ENCODE measurements at places on chromosomes 1 and 21.

- no peak for DNase-seq
These were observed 383.3 kb downstream of the PRDM2 start for GRCh38 chr1:14083277-14083676.

GRCh38 chr21:37383086-37383485 lies 16.5 kb downstream of the DYRK1A start:
- no peak for DNase-seq

DNA sequence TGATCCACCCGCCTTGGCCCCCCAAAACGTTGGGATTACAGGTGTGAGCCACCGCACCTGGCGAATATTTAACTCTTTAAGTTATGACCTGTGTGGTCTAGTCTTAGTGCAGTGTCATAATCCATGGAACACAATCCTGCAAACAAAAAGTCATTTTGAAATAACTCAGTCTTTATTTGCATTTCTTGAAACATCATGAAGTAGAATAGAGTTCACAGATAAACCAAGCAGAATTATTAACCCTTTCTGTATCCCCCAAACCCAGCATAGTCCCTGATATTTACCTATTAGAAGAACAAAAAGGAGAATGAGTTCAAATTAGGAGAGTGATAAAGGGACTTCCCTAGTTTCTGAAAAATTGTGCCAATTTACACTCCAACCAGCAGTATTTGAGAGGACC lies 19.9 kb downstream of the ZYG11B start:
- DNase-seq, result no peak

GRCh38 chr21:38820471-38821239 lies 14.9 kb downstream of the ETS2 start:
- no peak for DNase-seq

DNA sequence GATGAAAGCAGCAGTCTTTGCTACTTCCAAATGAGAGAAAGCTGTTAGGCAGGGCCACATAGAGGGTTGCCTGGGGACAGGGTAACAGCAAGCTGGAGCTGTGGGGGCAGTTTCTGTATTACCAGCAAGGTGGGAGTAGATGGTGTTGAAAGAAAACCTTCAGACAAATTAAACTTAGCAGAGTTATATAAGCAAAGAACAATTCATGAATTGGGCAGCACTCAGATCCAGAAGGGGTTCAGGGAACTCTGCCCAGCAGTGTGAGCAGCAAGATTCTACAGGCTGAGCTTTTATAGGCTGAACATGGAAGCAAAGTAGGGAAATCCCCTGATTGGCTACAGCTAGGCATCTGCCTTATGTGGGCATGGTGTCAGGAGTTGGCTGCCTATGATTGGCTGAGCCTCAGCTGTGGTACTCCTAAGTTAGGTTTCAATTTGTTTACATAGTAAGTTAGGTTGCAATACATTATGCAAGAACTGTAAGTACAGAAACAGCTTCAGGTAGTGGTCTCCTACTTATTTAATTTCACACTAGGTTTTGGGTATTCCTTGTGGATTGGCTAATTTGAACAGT lies 64.1 kb upstream of the TMPRSS2 start:
- no peak for DNase-seq

DNA sequence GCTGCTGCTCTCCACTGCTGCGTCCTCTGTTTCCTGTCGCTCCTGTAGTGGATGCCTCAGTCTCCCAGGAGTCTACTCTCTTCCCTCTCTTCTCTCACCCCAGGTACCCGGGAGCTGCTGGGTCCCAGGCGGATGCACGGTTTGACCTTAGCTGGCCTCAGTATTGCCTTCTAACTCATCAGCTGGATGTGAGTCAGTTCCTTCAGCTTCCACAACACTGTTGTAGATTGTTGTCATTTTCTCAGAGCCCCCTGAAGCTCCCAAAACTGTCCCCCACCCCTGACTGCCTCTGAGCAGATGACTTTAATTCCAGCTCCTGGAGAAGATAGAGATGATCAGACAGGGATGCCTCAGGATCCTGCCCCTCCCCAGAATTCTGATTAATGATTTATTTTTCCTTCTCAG lies 7.2 kb downstream of the CNIH3 start:
- peak; percentile 30 for DNase-seq

DNA sequence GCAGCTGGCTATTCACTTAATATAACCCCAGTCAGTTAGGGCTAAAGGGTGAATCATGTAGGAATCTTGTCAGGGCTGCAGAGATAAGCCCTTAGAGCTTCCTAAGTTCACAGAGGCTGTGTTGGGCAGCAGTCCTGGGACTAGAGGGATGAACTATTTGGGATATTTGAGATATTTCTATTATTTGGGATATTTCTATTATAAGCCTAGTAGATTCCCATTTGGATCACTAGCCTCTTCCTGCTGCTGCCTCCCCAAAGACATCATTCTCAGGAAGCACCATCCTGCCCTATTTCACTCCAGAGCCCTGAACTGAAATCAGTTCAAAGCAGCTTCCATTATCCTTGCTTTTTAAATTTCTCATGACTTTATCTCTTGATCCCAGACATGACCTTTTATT lies 501.3 kb downstream of the NUF2 start:
- no peak for DNase-seq

DNA sequence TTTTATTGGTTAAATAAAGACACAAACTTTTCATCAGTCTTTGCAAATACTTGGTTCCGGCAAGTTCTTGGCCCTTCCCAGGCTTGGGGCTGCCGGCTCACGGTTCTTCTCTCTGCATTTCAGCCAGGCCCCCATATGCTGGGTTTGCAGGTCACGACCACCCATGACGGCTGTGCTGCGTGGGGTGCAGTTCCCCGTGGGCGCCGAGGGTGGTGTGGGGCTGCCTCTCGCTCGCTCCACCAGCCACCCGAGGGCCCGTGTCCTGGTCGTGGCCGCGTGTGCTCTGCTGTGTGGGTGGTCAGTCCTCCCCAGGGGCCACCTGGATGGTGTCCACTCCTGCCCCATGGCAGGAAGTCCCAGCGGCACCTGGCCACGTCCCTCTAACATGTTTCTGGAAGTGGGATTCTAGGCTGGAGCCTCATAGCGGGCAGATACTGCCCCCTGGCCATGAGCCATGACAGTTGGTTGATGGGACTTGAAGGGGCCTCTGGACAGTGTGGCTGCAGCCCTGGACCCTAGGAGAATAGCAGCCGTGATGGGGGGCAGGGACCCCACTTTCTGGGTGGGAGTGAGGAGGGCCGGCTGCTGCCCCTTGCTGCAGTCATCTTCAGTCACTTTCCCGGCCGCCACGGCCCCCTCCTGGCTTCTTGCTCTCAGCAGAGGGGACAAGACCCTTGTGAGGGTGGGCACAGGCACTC lies 46.3 kb downstream of the SKI start:
- no peak for DNase-seq

- DNase-seq, result no peak
These were observed 16.1 kb downstream of the LRP8 start for GRCh38 chr1:53311702-53312305.

GRCh38 chr1:151143057-151143435 lies 3.4 kb downstream of the SEMA6C start:
- no peak for DNase-seq

DNA sequence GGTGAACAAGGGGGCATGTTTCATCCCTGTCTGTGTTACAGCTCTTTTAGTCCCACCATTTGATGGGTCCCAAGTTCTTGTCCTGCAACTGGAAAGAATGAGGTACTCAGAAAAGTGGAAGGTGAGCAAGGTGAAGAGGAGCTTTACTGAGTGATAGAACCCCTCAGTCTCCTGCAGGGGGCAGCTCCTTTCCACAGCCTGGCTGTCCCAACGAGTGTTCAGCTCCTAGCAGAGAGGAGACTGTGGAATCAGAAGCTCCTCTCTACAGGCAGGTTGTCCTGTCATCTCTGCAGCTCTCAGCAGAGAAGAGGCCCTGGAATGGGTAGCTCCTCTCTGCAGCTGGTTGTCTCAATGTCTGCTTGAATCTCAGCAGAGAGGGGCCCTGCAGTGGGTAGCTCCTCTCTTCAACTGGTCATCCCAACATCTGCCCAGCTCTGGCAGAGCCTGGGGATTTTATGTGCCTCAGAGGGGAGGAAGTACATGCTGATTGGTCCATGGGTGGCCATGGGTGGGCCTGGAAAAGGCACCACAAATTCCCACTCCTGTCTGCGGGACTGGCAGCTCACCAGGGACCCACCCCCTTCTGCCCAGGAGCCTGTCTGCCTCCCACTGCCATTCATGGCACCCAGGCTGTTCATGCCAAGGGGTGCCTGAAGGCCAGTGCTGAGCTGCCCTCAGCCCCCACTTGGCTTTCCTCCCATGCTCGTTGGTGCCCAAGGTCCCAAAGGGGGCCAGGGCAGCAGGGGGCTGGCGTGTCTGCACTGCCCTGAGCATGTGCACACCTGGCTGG lies 25.7 kb downstream of the LDLRAD1 start:
- DNase-seq, result no peak

DNA sequence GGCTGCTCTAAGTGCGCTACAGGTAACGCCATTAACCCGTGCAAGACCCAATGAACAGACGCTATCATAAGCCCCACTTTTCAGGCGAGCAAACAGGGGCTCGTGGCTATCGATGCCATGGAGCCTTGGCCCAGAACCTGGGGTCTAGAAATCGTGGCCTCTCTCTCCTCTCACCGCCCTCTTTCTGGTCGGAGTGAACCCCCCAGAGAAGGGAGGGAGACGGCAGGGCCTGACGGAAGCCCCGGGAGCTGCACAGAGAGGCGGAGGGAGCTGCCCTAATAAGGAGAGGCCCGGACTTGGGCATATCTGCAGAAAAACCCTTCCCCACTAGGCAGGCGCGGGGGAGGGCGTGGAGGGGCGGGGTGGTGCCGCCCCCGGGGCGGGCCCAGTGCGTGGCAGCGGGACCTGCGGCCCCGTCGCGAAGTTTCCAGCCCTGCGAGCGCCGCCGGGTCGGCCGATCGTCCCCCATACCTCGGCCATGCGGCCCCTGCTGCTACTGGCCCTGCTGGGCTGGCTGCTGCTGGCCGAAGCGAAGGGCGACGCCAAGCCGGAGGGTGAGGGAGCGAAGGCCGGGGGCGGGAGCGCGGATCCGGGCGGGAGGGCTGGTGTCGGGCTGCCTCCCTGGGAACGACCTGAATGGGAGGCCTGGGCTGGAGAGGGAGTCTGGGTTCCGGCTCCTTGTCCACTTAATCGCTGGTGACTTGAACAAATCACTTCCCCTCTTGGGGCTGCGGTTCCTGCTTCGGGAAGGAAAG lies at the start of gene PLOD1:
PLOD1 (plus strand) TSS at position 416 of the 755 bp plus-strand sequence; CDS start at position 479, 63 bp downstream.
- DNase-seq, result peak; percentile 73

DNA sequence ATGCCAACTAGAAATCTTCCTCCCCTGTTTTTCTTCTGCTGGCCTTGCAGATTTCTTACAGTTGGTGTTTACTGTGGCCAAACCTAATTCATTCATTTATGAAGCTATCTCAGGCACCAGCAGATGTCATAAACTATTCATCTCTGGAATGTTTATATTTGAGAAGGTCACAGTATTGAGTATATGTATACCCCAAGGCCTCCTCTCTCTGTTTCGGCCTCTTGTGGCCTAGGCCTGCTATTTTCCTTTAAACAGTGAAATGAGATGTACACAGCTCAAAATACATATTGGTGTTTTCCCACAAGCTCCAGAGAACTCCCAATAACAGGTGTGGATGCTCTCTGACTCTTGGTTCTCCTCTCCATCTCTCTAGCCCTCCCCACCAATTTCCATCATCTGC lies 520.7 kb upstream of the CAMK1G start:
- DNase-seq, result no peak

DNA sequence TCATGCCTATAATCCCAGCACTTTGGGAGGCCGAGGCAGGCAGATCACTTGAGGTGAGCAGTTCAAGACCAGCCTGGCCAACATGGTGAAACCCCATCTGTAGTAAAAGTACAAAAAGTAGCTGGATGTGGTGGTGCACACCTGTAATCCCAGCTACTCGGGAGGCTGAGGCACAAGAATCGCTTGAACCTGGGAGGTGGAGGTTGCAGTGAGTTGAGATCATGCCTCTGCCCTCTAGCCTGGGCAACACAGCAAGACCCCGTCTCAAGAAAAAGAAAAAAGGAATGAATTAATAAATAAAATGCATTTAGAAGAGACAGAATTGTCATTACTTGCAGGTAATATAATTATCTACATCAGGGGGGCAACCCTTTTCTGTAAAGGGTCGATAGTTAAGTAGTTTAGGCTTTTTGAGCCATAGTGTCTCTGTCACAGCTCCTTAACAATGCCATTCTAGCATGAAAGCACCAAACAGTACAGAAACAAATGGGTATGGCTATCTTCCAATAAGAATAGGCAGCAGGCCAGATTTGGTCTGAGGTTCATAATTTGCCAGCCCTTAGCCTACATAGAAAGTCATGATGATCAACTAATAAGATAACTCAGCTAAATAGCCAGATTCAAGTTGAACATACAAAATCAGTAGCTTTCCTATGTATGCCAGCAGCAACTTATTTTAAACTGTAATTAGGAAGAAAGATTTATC lies 56.8 kb downstream of the RPRD2 start:
- DNase-seq, result no peak

DNA sequence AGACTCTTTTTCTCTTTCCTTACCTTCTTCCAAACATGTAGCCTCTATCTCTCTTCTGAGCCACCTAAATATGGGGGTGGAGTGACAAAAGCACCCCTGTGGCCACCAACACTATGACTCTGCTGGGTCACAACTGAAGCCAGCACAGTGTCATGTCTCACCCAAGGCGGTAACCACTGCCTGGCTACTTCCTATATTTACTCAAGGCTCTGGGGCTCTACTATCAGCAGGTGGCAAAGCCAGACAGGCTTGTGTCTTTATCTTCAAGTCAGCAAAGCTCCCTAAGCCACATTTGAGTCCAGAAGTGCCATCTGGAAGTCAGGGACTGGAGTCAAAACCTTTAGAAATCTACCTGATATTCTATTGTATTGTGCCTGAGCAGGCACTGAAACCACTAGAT lies 1515.2 kb downstream of the PLA2G4A start:
- DNase-seq, result no peak

DNA sequence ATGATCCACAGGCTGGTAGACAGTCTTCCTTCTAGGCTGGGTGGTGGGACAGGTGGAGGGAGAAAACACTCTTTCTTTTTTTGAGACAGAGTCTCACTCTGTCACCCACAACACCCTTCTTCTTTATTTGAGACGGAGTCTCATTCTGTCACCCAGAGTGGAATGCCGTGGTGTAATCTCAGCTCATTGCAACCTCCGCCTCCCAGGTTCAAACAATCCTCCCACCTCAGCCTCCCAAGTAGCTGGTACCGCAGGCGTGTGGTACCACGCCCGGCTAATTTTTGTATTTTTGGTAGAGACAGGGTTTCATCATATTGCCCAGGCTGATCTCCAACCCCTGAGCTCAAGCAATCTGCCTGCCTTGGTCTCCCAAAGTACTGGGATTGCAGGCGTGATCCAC lies 2.9 kb downstream of the GPR37L1 start:
- DNase-seq, result no peak

DNA sequence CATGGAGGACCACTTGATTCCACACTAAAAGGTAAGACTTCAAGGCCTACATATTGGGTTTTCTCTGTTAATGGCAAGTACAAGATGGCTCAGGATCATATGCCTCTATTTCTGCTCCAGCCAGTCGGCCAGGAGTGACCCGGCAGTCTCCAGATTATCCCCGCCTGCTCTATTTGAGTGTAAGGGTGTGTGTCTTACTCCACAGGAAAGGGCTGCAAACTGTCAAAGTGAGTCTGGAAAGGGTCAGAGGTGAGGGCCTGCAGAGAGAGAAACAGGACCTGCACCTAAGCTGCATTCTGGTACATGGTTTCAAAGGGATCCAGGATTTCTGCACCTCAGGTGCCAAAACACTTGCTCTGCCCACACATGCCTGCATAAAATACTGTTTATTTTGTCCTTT lies 9.2 kb downstream of the ZNF692 start:
- no peak for DNase-seq
